ENCODE measurements at places on chromosomes 7 and 10.

DNA sequence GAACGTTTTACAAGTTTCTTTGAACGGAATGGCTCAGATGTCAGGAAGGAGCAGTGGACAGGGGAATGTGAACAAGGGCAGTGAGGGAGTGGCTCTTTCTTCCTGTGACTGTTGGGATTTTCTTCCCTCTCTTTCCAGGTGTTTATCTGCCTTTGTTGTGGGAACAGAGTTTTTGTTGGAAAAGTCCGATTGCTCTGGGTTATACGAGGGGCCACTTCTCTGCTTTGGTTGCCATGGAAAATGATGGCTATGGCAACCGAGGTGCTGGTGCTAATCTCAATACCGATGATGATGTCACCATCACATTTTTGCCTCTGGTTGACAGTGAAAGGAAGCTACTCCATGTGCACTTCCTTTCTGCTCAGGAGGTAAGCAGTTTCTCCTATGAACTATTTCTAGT lies 41.4 kb downstream of the ZRANB1 start:
- no peak for DNase-seq

DNA sequence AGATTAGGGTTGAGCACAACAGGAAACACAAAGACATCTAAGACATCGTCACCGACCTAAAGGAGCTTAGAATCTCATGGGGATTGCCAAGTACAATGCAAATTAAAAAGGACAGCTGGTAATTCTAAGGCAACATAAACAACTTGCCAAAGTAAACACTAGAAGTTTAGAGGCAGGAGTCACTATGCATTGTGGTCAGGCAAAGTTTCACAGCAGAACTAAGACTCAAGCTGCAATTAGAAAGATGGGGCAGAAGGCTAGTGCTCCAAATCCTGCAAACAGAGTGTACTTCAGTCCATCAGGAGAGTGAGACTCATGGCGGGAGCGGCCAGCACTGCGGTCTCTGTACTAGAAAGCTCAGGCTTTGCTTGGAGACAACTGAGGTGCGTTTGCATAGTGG lies 52.7 kb downstream of the HIPK2 start:
- DNase-seq, result no peak

DNA sequence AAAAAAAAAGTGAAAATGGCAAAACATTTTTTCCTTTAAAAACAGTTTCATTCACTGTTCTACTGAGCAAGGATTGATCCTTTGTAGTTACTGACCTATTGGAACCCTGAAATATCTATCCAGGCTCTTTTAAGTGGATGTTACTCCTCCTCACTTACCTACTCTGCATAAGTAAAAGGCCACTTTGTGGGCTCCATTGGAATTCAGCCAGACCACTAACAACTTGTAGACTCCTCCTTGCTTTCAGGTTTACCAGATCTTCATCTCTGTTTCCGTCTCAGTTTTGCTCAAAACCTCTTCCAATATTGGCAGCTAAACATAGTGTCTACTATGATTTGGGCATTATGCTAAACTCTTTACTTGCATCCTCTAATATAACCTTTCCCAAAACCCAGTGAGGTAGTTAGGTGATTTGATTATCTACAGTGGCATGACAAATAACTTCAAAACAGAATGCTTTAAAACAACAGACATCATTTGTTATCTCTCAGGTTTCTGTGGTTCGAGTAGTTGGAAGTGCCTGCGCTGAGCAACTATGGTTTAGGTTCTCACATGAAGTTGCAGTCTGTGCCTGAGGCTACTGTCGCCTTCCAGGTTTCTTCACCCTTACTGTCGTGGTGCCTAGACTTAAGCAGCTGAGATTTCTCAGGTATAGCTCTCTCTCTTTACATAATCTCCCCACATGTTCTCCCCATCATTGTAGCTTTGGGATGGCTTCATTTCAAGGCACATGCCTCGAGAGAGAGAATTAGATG lies 698.2 kb downstream of the REEP3 start:
- no peak for DNase-seq

DNA sequence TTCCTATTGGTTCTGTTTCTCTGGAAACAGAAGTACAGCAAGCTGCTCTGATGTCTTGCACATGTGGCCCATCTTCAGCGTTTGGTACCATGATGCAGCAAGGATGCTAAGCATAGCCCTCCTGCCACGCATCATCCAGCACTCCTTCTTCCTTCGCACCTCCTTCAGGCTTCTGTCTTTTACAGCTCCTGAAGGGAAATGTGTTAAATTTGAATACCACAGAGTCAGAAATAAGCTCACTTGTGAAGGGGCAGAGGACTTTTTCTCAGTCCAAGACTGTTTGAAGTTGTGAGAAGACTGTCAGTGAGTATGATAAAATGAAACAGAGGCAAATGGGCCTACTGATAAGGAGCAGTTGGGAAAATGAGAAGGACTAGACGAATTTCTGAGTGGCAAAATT lies 20.7 kb downstream of the TSPAN13 start:
- no peak for DNase-seq

DNA sequence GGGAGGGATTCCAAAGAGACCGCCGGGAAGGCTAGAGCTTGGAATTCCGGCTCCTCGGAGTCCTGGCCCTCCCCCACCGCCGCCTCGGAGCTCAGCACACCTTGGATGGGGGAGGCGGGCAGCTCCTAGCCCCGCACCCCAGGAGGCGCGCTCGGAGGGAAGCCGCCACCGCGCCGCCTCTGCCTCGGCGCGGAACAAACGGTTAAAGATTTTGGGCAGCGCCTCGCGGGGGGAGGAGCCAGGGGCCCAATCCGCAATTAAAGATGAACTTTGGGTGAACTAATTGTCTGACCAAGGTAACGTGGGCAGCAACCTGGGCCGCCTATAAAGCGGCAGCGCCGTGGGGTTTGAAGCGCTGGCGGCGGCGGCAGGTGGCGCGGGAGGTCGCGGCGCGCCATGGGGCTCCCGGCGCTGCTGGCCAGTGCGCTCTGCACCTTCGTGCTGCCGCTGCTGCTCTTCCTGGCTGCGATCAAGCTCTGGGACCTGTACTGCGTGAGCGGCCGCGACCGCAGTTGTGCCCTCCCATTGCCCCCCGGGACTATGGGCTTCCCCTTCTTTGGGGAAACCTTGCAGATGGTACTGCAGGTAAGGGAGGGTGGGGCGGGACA lies at the start of gene CYP26A1:
Gene CYP26A1 (plus strand): TSS at position 355 of the 608 bp plus-strand sequence. CDS start 42 bp downstream, at position 397.
- no peak for DNase-seq

DNA sequence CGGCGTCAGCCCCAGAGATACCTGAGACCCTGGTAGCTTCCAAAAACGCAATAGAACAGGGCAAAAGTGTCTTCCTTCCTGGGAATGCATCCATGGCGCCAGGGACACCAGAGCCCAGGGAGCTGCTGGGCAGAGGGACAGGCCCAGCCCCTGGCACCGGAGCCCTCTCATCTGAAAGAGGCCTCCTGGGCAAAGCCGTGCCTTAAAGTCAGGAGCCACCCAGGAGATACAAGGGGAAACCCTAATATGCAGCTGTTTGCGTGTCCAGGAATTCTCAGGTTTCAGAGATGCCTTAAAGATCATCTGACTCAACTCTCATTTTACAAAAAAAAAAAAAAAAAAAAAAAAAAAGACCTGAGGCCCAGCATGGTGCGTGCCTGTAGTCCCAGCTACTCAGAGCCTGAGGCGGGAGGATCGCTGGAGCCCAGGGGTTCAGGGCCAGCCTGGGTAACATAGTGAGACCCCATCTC lies 28.0 kb downstream of the NUDT1 start:
- DNase-seq, result no peak

DNA sequence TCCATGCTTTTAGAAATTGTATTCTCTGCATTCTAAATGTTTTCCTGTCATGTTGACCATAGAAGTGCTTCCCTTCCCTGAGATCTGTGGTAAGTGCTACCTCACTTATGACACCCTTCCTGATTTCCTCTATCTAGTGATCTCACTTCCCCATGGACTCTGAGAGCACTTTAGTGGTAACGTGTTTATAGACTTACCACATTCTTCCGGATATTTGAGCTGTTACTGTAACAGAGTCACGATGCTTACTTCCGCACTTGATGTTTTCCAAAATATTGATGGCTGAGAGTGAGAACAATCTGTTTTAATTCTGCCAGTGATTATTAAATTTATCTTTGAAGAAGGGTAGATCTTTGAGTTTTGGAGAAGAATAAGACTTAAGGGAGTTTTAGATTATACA lies 60.1 kb upstream of the NAMPT start:
- no peak for DNase-seq

DNA sequence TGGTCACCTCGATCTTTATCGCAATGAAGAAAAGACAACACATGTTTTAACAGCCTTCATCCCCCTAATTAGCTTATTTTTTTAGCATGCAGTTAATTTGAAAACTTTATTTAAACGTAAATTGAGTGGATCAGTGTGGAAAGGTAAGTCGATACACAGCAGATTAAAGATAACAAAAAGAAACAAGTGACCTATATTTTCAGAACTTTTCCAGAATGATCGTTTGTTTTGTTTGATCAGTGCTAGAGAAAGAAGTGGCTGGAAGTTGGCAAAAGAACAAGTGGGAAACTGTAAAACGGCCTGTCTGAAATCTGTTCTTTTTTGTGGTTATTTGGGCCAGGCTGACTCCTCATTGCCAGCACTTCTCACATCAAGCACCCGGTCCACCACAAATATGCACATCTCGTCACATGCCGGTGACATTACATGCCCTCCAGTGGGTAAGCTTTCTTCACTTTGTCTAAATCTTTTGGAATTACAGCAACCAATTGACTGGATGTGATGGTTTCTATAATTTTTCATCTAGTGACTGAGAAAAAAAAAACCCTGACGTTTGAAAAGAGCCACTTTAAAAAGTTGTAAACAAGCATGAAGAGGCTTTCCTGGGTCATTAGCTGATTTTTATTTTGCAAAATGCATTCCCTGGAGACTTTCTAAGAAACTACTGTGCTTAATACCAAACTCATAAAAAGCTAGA lies 33.2 kb downstream of the C7orf33 start:
- DNase-seq, result no peak

DNA sequence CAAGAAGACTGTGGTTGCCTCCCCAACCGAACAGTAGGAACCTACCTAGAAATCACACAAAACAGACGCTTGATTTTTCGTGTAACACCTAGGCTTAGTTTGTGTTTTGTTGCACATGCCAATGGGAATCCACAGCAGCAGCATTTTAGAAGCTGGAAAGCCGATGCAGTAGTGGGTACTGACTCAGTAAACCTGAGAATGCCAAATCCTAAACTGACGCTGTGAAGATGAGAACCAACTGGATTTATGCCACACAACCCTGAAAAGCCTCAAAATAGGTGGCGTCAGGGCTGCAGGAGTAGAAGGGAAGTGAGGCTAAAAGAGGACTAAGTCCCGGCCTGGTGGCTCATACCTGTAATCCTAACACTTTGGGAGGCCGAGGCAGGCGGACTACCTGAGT lies 162.5 kb downstream of the REEP3 start:
- DNase-seq, result no peak

GRCh38 chr7:118312966-118313365 lies 88.5 kb downstream of the ANKRD7 start:
- no peak for DNase-seq

- no peak for DNase-seq
Measured at GRCh38 chr10:132492323-132493025, 45.1 kb upstream of the INPP5A start.

GRCh38 chr7:51186531-51186930 lies 130.1 kb downstream of the COBL start:
- no peak for DNase-seq

DNA sequence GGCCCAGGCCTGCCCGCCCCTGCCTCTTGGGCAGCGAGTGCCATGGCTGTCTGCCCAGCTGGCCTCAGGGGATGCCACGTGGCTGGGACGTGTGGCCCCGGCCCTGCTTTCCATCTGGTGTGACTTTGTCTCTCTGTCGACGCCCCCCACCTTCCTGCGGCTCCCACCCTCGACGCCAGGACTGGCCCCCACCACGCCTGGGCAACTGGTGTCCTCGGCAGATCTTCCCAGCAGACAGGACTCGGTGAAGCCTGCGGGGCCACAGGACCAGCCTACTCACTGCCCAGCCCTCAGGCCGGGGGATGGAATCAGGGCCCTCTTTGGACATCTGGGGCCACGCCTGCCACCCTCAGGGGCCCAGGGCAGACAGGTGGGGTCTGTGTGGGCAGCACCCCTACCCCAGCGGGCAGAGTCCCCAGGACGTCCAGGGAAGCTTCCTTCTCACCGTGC lies 55.1 kb downstream of the UNCX start:
- no peak for DNase-seq

GRCh38 chr7:32536585-32536984 lies 41.3 kb downstream of the AVL9 start:
- no peak for DNase-seq

- no peak for DNase-seq
Measured at GRCh38 chr10:89404104-89405047, 10.0 kb upstream of the IFIT5 start.

DNA sequence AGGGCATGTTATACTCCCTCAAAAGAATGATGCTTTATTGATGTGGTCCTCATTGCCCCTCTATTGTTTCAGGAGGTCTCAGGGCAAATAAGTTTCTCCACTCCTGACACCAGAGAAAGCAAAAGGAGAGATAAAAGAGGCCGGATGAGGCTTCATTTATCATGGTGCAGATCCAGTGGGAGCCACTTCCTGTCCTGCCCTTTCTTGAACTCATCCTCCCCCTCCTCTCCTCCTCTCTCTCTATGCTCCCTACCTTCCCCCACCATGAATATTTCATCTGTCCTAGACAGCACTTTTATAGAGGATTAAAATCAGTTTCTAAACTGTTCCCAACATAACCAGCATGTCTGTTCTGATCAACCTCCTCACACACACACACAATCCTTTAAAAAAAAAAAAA lies 172.2 kb upstream of the KMT2E start:
- no peak for DNase-seq

DNA sequence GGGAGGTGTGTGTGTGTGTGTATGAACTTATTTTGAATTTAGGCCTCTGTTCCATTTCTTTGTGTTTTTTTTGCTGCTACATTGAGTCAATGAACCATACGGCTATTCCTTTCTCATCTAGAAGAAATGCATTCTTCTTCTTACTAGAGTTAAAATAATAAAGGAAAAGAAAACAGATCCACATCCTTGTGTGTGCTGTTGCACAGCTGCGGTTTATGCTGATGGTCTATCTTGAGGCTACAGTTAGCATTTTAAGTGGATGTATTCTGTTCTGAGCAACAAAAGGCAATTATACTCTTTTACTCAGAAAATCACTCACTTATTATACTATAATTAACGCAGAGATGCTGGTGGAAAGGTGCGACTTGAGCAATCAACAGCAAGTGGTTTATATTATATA lies 615.0 kb upstream of the MBL2 start:
- DNase-seq, result no peak

- DNase-seq, result no peak
Measured at GRCh38 chr10:51718804-51719291, 19.5 kb upstream of the CSTF2T start.
